ENCODE measurements at places on chromosomes 2 and 18. TPM values are rescaled to one million over a fixed set of nuclear protein-coding genes. Genes with fewer than 3 reads are reported as not detected.

DNA sequence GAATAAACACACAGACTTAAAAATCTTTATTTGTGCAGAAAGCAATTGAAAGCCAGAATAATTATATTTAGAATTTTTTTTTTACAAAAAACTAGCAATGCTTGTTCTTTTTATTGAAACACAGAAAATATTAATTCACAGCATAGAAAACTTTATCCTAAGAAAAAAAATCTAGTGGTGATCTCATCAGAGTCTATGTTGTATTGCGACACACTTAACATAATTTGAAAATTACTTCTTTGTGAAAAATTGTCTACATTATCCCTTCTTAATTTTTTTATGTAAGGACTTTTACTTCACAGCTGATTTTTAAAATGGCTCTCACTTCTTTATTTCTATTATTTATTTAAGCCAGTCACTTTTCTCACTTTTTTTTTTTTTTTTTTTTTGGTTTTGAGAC is 103.4 kb downstream of the LDLRAD4 start:
- no peak for DNase-seq

DNA sequence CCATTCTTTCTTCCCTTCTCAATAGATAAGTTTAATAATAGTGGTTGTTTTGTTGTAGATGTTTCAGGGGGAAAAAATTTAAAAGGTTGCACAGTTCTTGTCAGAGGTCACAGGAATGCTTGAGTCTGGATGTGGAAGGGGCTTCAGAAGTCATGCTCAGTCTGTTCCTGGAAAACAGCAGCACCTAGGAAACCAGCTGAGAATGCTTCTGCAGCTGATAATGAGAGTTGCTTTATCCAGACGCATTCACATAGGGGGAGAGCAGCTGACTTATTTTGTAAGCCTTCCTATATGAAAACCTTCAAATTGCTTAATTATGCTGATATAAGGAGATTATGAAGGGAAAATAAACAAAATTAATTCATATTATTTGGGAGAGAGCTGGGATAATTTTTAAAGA is 235.5 kb downstream of the GULP1 start:
- no peak for DNase-seq

DNA sequence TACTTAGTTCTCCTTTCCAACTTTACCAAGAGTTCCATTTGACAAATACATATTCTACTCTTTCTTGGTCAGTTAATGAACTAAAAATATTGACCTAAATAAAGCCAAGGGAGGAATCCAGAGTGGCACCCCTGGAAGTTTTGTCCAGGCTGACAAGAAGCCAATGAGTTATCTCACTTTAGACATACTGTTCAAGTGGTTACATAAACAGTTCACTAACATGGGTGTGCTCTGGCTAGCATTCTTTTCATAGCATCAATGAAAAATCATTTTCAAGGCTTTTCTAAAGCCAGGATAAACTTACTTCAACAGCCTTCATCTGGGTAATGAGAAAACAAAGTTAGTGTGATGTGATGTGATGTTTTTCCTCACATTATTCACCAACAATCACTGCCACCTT is 649.4 kb downstream of the TDRD15 start:
- DNase-seq = no peak

- peak; percentile 62 for DNase-seq
These were observed 678 bp downstream of the CYP27C1 start for GRCh38 chr2:127219171-127220070.

Gene C2orf80
- not detected for total RNA-seq

Gene DSG1
- not detected for total RNA-seq

DNA sequence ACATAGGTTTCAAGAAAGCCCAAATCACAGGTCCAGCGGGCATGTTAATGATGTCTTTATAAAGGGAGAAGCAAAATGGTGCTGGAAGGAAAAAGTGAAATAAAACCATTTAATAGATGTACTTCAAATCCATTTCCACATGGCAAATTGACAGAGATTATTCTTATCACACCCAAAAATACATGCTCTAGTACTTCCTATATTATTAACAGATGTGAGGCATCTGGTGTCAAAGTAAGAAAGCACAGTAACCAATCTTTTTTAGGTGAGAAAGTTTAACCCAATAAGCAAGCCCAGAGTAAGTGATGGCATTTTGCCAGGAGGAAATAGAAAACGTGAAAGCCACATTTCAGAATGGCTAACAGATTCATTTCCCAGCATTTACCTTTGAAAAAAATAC is 128.0 kb downstream of the ABCA12 start:
- no peak for DNase-seq
